ENCODE measurements at places on chromosomes 13 and 19.

- peak; percentile 87 for DNase-seq
- no peak overlapping the region for H3K27ac ChIP-seq
- H3K27me3 ChIP-seq = no peaks in the 10 kb centered on the region
- peaks cover 90% of the 10 kb centered on the region for H3K36me3 ChIP-seq
Measured at GRCh38 chr19:19342086-19343015, 21.7 kb downstream of the MAU2 start.

DNA sequence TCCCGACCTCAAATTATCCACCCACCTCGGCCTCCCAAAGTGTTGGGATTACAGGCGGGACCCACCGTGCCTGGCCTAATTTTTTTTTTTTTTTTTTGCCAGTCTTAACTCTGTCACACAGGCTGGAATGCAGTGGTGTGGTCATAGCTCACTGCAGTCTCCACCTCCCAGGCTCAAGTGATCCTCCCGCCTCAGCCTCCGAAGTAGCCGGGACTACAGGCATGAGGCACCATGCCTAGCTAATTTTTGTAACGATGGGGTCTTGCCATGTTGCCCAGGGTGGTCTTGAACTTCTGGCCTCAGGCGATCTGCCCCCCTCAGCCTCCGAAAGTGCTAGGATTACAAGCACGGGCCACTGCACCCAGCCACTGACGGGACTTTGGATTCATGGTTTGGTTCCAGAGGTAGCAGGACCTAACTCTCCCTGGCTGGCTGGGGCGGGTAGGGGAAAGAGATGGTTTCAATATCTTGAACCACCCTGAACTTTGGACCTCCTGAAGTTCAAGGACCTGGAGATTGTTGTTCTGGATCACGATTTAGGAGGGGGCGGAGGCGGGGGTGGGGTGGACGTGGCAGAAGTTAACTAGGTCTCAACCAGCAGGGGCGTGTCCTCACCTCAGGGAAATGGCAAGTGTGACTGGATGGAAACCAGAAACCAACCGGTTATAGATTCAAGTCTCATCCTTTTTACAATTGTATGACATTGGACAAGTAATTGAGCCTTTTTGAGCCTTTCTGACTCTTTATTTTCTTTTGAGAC lies 40.8 kb downstream of the IER2 start:
- no peaks in the 10 kb centered on the region for H3K36me3 ChIP-seq
- peak; percentile 89 for DNase-seq
- peak overlapping the region; percentile 58 for H3K27ac ChIP-seq
- H3K4me1 ChIP-seq = peaks cover 12% of the 10 kb centered on the region
- no peaks in the 10 kb centered on the region for H3K27me3 ChIP-seq
- no peak overlapping the region for H3K4me3 ChIP-seq

GRCh38 chr19:46493236-46494145 lies 2.2 kb downstream of the PNMA8B start:
- peak overlapping the region; percentile 40 for H3K4me3 ChIP-seq
- peaks cover 74% of the 10 kb centered on the region for H3K27me3 ChIP-seq
- no peaks in the 10 kb centered on the region for H3K36me3 ChIP-seq
- H3K4me1 ChIP-seq = peaks cover 42% of the 10 kb centered on the region

GRCh38 chr13:47005756-47006414 lies 109.0 kb upstream of the HTR2A start:
- no peak overlapping the region for H3K27ac ChIP-seq
- H3K27me3 ChIP-seq = no peaks in the 10 kb centered on the region
- DNase-seq = no peak
- H3K4me3 ChIP-seq = no peak overlapping the region
- H3K4me1 ChIP-seq = no peaks in the 10 kb centered on the region

DNA sequence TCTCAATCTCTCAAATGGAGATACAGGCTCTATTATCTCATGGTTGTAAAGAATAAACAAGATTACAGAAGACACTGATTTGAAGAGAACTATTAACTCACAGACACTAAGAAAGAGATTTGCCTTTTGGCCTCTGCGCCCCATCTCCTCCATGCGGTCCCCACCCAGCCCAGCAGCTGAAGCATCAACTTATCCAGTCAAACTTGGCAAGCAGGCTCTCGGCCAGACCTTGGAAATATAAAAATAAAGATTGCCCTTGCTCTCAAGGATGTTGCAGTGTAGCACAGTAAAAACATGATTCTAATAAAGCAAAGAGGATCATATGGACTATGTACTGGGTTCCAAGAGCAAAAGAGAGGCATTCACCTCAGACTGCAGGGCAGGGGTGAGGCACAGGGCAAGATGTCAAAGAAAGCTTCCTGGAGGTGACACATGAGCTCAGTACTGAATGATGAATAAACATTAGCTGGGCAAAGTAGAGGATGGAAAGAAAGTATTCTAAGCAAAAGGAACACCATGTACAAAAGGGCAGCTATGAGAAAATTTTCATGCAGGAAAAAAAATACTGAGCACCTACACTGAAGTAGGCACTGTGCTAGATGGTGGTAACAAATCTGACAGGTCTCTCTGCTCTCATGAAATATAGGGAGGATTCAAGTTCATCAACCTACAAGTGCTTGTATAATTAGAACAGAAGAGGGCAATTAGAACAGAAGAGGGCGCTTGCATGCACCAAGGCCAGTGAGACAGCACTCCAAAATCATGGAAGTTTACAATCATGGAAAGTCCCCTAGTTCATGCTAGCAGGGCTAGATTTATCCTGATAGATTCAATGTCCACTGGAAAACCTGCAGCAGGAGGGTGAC lies 85.0 kb downstream of the SACS start:
- no peaks in the 10 kb centered on the region for H3K36me3 ChIP-seq
- DNase-seq = no peak
- H3K27ac ChIP-seq = no peak overlapping the region
- H3K4me3 ChIP-seq = no peak overlapping the region

DNA sequence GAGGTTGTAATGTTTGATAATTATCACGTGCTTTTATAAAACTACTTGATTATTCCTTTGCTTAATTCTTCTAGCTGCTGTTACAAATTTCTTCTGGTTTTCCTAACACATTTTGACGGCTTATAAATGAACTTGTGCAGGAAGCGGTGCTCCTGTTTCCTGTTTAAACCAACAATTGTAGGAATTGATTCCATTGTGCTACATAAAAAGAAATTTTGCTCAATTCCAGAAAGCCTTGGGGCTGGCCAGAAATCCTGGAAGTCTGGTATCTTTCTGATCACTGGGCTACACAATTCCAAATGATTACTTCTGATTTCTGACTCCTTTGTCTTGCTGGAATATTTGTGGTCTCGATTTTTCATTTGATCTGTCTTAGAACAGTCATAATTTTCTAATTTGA lies 14.9 kb downstream of the RFC3 start:
- H3K27me3 ChIP-seq = no peaks in the 10 kb centered on the region
- no peak for DNase-seq
- no peak overlapping the region for H3K27ac ChIP-seq
- H3K36me3 ChIP-seq = peaks cover 54% of the 10 kb centered on the region
- no peak overlapping the region for H3K4me3 ChIP-seq
- H3K4me1 ChIP-seq = no peaks in the 10 kb centered on the region

DNA sequence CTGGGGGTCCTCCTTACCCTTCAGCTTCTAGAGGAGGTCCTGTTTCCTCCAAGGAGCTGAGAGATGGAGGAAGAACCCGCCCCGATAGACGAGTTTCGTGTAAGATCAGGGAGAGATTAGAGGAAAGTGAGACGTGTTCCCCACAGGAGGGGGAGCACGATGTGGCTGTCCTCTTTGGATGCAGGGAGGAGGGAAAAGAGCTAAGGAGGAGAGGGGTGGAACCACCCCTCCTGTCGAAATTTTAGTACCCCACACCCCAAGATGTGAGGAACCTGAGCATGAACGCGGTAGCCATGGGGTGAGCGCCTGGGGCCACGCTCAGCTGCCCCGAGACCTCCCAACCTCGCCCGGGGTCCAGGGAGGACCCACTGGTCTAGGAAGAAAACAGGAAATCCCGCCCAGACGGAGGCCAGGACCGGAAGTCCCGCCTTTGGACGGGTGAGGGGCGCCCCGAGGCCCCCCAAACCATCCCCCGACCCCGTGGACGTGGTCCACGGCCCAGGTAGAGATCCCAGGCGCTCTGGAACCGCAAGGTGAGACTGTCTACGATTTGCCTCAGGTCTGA lies 1.2 kb downstream of the AKT1S1 start:
- peak overlapping the region; percentile 73 for H3K4me3 ChIP-seq
- H3K36me3 ChIP-seq = peaks cover 41% of the 10 kb centered on the region
- DNase-seq = peak; percentile 87
- no peaks in the 10 kb centered on the region for H3K27me3 ChIP-seq

- H3K27ac ChIP-seq = no peak overlapping the region
- H3K27me3 ChIP-seq = no peaks in the 10 kb centered on the region
- H3K36me3 ChIP-seq = no peaks in the 10 kb centered on the region
Measured at GRCh38 chr13:108947551-108948030, 318.2 kb downstream of the MYO16 start.

DNA sequence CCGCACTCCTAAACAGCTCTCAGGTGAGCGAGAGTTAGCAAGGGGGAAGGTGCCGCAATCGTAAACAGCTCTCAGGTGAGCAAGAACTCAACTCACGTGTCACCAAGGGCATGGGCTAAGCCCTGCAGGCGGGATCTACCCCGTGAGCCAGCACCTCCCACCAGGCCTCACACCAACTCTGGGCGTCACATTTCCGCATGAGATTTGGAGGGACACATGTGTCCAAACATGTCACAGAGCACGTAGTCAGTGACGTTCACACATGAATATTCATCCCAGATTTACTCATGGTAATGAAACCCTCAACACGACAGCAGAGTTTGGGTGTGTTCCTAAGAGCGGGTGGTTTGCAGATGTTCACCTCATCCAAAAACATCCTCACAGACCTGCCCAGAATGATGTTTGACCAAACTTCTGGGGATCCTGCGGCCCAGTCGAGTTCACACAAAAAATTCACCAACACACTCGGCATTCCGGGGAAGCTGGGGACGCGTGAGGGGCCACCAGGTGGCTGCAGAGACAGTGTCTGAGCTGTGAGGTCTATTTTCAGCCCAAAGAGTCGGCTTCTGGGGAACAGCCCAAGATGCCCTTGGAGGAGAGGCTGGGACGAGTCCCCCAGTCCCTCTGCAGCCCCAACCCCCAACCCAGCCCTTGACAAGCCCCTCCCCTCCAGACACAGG lies 19.6 kb downstream of the C2CD4C start:
- no peaks in the 10 kb centered on the region for H3K36me3 ChIP-seq
- no peaks in the 10 kb centered on the region for H3K4me1 ChIP-seq
- H3K27ac ChIP-seq = no peak overlapping the region
- H3K27me3 ChIP-seq = peaks cover 3% of the 10 kb centered on the region
- DNase-seq = no peak

DNA sequence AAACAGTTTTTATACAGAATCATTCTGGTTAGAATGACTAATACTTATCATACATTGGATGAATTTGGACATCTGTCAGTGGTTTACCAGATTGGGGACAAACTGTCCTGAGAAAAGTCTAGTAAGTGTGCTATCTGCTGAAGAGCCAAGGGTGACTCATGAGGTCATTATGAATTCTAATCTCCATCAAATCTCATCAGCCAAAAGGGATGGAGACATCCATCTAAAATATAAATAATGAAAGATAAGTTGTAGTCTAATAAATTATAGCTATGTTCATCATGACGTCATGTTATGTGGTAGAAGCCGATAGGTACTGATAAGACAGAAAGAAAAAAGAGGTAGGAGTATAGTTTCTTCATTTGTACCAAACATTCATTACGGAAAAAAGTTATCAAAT lies 804.4 kb downstream of the PCDH9 start:
- H3K4me3 ChIP-seq = no peak overlapping the region
- no peak overlapping the region for H3K27ac ChIP-seq
- H3K27me3 ChIP-seq = no peaks in the 10 kb centered on the region

DNA sequence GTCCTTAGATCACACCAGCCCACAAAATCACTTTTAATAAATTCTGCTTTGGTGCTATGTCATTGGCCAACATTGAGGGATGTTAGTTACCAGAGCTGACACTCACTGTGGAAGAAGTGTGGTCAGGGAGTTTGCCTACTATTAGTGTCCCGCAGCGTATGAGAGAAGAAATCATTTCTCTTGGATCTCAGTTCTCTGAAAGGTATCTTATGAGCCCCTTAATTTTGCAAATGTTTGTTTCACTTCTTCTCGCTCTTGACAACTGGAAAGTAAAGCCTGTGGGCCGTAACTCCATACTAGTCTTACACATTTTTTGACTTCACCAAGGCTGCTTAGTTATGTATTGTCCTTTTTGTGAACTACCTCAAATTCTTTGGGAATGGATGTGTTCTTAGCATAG lies 80.9 kb downstream of the FLT1 start:
- H3K4me1 ChIP-seq = no peaks in the 10 kb centered on the region
- DNase-seq = no peak
- H3K36me3 ChIP-seq = no peaks in the 10 kb centered on the region
- H3K27ac ChIP-seq = no peak overlapping the region
- H3K4me3 ChIP-seq = no peak overlapping the region

GRCh38 chr19:58218899-58219298 lies 9.8 kb upstream of the ZNF544 start:
- H3K4me3 ChIP-seq = no peak overlapping the region
- no peaks in the 10 kb centered on the region for H3K27me3 ChIP-seq
- H3K36me3 ChIP-seq = peaks cover 4% of the 10 kb centered on the region
- no peak overlapping the region for H3K27ac ChIP-seq
- DNase-seq = no peak

GRCh38 chr19:19371059-19371458 lies 34.4 kb upstream of the GATAD2A start:
- no peaks in the 10 kb centered on the region for H3K27me3 ChIP-seq
- DNase-seq = peak; percentile 39
- H3K27ac ChIP-seq = peak overlapping the region; percentile 2
- H3K4me3 ChIP-seq = no peak overlapping the region
- no peaks in the 10 kb centered on the region for H3K36me3 ChIP-seq

DNA sequence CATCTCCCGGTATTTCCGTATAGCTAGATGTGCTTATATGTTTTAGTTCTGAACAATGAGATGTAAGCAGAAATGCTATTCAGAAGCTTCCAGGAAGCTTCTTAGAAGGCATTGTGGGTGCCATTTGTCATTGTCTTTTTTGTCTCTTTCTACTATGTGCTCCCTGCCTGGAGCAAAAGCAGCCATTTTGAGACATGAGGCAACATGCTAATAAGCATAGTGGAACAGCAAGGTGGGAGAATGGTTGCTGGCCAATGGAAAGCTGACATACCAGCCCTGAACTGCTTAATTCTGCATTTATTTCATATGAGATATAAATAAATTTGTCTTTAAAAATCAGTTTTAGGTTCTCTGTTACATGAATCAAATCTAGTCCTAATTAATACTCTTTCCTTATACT lies 299.7 kb downstream of the LMO7 start:
- H3K36me3 ChIP-seq = no peaks in the 10 kb centered on the region
- no peak overlapping the region for H3K27ac ChIP-seq
- no peaks in the 10 kb centered on the region for H3K4me1 ChIP-seq
- no peak for DNase-seq
- no peak overlapping the region for H3K4me3 ChIP-seq
- H3K27me3 ChIP-seq = no peaks in the 10 kb centered on the region

- H3K27ac ChIP-seq = no peak overlapping the region
- H3K4me1 ChIP-seq = no peaks in the 10 kb centered on the region
- H3K27me3 ChIP-seq = no peaks in the 10 kb centered on the region
Measured at GRCh38 chr19:16801600-16802013, 27.6 kb upstream of the SIN3B start.

GRCh38 chr13:114082849-114083645 lies 49.4 kb downstream of the RASA3 start:
- H3K4me1 ChIP-seq = peaks cover 23% of the 10 kb centered on the region
- H3K27ac ChIP-seq = no peak overlapping the region
- no peaks in the 10 kb centered on the region for H3K27me3 ChIP-seq

- H3K27me3 ChIP-seq = no peaks in the 10 kb centered on the region
- no peak overlapping the region for H3K4me3 ChIP-seq
- no peaks in the 10 kb centered on the region for H3K4me1 ChIP-seq
- H3K36me3 ChIP-seq = no peaks in the 10 kb centered on the region
- no peak overlapping the region for H3K27ac ChIP-seq
Measured at GRCh38 chr13:21894091-21894490, 223.2 kb downstream of the FGF9 start.
